ENCODE measurements at places on chromosomes 5 and 9. TPM values are rescaled to one million over a fixed set of nuclear protein-coding genes. Genes with fewer than 3 reads are reported as not detected.

CCDC192 gene
- polyA plus RNA-seq, result not detected

GRCh38 chr9:71519098-71519696 lies 249.1 kb downstream of the CEMIP2 start:
- no peak for DNase-seq

- DNase-seq, result no peak
These were observed 21.0 kb upstream of the C9orf40 start for GRCh38 chr9:74973714-74974113.

DNA sequence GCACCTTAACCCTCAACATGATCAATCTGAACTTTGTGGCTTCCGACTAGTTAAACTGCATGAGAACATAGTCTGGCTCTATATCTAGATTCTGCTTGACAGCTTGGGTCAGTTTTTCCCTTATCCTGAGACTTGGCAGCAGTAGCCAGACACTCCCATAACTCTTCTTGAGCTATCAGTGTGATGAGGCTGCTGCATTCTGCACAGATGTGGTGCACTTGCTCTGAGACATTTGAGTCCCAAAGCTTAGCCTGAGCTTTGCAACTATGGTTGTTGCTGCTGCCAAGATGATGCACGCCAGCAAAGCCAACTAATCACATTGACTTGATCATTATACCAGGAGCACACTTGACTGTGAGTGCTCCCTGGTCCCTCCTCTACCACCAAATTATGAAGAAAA lies 36.2 kb downstream of the MOCS2 start:
- no peak for DNase-seq

GRCh38 chr5:179300581-179301180 lies 44.6 kb downstream of the ADAMTS2 start:
- no peak for DNase-seq

- no peak for DNase-seq
These were observed 75.3 kb downstream of the ADAMTS2 start for GRCh38 chr5:179269781-179270543.

DNA sequence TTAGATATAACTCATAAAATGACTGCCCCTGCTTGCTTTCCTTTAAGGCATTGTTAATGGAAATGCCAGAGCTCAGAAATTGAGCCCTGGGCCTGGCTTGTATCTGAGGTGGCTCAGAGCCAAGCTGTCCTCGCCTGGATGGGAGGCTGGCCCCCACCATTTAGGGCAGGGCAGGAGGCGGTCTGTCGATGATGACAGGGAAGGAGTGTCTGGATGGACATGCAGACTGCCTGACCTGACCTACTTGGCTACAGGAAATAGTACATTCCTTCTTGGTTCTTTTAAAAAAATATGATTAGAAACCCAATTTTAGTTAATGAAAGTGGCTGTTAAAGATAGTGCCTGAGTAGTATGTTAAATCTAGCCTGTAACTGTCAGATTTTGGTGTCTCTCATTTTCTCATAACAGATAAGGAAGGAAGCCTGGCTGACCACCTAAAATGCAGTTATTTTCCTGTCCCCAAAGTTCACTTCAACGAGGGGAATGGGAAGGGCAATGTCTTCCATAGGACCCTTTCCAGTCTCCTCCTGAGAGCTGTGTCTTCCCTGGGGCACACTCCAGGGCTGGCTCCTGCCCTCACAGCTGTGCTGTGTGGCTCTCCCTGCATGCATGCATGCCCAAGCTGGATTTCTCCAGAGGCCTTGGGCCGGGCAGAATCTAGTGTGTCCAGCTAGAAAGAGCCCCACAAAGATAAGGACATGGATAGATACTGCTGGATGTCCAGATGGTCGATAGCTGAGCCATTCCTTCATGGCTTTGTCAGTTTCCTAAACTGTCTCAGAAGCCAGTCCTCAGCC lies 42.3 kb downstream of the MACROH2A1 start:
- no peak for DNase-seq

GRCh38 chr5:176341325-176342157 lies 20.0 kb downstream of the KIAA1191 start:
- DNase-seq, result no peak

GRCh38 chr9:6439051-6439703 lies 26.2 kb downstream of the UHRF2 start:
- DNase-seq, result no peak

- DNase-seq, result no peak
These were observed 21.4 kb downstream of the PJA2 start for GRCh38 chr5:109388407-109388806.

DNA sequence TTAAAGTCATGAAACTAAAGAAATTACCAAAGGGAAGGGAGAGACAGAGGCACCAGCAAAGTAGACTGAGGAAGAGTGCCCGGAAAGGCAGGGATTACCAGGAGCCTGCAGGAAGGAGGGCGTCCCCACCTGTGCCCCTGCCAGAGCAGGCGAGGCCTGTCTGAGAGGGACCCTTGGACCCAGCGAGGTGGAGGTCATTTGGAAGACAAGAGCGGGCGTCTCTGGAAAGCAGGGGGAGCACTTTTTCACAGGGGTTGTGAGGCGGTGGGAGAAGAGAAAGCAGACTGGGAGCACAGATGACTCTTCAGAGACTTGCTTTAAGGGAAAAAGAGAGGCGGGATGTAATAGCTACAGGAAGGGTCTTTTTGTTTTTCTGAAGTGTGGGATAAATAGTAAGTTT lies 27.5 kb upstream of the SLC2A8 start:
- DNase-seq, result no peak

TAF11L8 gene
- not detected for polyA plus RNA-seq

DNA sequence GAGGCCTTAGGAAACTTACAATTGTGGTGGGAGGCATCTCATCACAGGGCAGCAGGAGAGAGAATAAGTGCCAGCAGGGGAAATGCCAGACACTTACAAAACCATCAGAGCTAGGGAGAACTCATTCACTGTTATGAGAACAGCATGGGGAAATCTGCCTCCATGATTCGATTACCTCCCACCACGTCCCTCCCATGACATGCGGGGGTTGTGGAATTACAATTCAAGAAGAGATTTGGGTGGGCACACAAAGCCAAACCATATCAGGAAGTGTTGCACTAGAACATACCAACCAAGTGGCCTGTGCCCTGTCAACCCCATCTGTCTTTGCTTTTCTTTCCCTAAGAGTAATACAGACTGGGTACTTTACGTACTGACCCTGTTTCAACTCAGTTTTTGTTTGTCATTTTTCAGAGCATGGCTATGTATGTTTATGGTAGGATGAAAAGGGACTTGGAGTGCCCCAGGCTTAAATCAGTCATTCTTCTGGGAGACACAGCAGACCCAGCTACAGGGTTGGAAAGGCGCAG lies 58.3 kb upstream of the TGFBR1 start:
- no peak for DNase-seq

GRCh38 chr9:82192211-82192610 lies 203.6 kb downstream of the SPATA31D1 start:
- DNase-seq, result no peak

GRCh38 chr5:108567429-108567828 lies 180.3 kb upstream of the FER start:
- DNase-seq, result no peak

DNA sequence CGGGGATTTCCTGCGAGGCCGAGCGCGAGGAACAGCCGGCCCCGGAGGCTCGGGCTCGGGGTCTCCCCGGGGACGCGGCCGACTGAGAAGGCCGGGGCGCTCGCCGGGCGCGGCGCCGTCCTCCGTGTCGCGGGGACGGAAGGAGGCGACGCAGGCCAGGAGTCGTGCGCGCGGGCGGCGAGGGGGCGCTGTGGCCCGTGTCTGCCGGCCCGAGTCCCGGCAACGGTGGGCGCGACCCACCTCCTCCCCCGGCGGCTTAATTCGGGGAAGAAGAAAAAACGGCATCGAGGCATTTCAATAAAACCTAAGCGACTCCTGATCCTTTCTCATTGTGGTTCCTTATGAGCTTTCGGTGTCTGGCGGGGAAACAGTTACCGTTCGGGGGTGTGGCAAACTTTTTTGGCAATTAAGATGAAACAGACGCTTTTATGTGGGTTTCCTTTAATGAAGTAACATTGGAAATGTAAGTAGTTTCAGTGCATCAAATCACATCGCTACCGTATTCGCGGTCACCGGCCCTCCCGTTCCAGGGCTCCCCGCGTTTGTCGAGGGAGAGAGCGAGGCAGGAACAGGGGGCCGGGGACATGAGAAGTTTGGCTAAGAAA lies 3.7 kb upstream of the IRX2 start:
- DNase-seq, result no peak

- no peak for DNase-seq
These were observed 65.9 kb upstream of the EFNA5 start for GRCh38 chr5:107736638-107737037.

VDAC1 gene
- 78.4 TPM for polyA plus RNA-seq
